ENCODE measurements at places on chromosomes 3 and 15.

DNA sequence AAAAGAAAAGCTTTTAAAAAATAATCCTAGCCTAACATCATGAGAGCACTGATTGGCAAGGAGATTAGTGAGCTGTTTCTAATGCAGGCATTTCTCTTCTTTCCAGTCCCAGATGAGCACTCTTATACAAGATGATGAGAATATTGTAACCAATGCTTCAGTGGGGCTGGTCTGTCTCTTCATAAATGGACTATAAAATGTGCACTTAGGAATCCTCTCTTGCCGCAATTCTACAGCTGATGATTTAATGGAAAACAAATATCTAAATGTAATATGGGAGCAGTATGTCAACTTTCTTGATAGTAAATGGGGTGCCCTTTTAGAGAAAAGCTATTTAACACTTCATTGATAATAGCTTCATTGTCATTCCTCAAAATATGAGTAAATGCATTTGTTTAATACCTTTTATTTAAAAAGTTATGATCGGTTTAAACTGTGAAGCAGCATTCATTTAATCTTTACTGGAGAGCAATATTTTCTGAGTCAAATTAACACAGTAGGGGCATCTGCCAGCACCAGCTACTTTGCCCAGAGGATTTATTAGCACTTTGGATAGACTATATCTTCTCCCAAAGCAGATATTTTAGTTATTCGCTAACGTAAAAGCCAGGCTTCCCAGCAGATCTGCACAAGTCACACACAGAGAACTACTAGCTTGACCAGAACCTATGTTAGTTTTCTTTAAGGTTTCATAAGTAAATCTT is 985.9 kb downstream of the DIPK2A start:
- no peak for DNase-seq

GRCh38 chr3:129304146-129304961 is 25.7 kb downstream of the HMCES start:
- DNase-seq = no peak

- DNase-seq = no peak
These were observed 31.2 kb upstream of the CCDC80 start for GRCh38 chr3:112671930-112672715.

DNA sequence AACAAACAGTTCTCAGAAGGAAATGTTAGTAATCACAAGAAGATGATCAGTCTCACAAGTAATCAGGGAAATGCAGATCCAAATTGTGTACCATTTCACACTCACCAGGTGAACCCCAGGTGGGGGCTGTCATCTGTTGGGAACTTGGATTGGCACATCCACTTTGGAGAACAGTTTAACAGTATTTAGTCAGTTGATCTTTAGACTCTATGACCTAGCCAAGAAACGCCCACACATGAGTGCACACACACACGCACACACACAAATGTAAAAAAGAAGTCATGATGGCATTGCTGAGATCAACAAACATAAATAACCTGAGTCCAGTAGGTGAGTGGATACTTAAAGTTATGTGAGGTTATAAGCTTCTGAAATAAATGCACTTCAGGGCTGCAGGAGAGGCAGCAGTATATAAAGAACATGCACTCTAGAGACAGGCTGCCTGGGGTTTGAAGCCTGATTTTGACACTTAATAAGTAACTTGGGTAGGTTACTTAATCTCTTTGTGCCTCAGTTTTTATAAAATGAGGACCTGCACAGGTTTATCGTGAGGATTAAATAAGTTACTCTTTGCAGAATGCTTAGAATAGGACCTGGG is 17.7 kb downstream of the ACVR2B start:
- no peak for DNase-seq

- no peak for DNase-seq
These were observed 126.7 kb downstream of the FOXP1 start for GRCh38 chr3:71456826-71457225.

DNA sequence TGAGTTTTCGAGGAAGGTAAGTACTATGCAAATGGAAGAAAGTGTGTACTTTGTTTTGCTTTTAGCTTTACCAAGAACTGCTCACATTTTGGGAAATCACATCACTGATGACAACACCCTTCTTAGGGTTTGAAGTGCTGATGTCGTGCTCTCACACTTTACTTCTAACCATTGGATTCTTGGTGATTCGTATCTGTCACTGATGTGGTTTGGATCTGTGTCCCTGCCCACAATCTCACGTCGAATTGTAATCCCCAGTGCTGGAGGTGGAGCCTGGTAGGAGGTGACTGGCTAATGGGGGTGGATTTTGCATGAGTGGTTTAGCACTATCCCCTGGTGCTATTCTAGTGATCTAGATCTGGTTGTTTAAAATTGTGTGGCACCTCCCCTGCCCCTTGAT is 75.4 kb upstream of the RGMA start:
- no peak for DNase-seq

- DNase-seq = no peak
These were observed 32.7 kb downstream of the RARB start for GRCh38 chr3:25460751-25461150.

DNA sequence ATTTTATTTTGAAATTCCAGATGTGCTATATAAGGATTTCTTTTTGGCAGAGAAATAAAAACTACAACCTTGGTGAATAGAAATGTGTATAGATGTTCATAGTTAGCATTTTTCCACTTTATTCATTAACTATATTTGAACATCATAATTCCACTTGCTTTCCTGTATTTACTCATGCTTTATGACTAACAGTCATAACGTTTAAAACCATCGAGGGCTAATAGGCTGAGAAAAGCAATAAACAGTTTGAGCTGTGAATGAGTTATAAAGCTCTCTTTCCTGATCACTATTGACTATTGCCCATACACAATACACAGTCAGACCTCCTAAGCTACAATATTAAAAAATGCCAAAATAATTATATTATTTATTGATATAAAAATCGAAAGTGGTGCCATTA is 502.1 kb upstream of the RASGRP1 start:
- DNase-seq = no peak

GRCh38 chr3:98038286-98038685 is 3.2 kb upstream of the GABRR3 start:
- no peak for DNase-seq

GRCh38 chr3:61701011-61701410 is 139.6 kb downstream of the PTPRG start:
- DNase-seq = no peak

DNA sequence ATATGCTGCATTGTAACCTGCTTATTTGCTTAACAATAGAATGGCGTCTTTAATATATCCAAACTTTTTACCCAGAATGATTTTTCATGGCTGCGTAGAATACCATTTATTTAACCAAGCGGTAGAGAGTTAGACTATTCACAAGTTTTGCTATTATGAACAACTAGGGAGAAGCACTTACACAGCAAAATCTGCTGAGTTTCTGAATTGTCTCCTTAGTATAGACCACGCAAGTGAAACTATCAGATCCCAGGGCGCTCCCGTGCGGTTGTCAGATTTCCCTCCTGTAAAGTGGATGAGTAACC is 12.6 kb upstream of the ADPGK start:
- DNase-seq = no peak

DNA sequence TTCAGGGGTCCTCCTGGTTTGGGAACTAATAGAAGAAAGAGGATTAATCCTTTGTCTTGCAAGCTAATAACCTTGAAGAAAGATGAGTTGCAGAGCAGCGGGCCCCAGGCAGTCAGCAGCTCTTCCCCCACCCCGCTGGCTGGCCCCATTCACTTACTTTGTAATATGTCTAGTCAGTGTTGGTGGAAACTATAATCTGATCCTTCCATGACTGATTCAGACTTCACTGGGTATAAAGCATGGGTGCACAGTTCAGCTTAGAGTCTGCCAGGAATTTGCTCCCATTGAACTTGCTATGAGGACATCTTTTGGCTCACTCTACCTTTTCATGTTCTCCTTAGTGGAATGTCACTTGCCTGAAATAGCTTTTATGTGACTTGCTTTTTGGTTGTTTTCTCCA is 117.7 kb downstream of the CCNL1 start:
- no peak for DNase-seq
